ENCODE measurements at places on chromosomes 12 and 14.

DNA sequence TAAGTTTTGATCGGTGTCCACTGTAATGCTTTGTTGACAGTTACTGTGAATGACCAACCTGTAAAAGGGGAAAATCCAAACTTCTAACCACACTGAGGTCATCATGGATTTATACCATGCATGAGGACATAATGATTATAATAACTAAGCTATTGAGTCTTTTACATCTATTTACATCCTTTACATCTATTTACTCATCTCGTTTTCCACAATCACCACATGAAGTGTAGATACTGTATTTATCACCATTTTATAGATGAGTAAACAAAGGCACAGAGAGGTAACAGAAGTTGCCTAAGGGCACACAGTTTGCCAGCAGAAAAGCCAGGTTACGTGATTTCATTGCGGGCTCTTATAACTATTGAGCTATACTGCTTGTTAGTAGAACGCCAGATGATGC is 27.9 kb upstream of the EID3 start:
- DNase-seq = peak; percentile 51

DNA sequence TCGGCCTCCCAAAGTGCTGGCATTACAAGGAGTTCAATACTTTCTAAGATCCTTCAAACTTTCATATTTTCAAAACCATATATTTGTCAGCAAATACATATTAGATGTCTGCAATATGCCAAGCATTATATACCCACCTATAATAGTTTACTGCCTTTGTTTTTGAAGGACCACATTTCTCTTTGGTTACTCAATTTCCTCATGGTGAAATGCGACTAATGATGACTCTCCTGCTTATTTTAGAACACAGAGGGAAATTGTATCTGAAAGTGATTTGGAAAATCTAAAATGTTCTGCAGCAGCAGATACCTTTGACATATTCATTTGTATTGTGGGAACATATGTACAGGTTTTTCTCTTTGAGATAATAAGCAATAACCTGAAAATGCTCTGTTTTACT is 2.7 kb upstream of the CNTN1 start:
- DNase-seq = no peak

GRCh38 chr12:129622566-129622965 is 281.3 kb downstream of the TMEM132D start:
- no peak for DNase-seq

GRCh38 chr14:28774764-28775735 is 8.5 kb downstream of the FOXG1 start:
- DNase-seq = peak; percentile 32

GRCh38 chr14:74685921-74686678 is 26.8 kb downstream of the AREL1 start:
- DNase-seq = no peak

Measured in NCI-H2081 (cell line).